Uterus (tissue), 4 donors: ENCODE measurements at places on chromosomes 5 and 9. TPM values are rescaled to one million over a fixed set of nuclear protein-coding genes. Genes with fewer than 3 reads are reported as not detected.

ELOVL7 gene
- 1.5 TPM for total RNA-seq

GRCh38 chr5:72228960-72229359, 91.1 kb downstream of the MRPS27 start:
- no peaks in the 10 kb centered on the region for H3K36me3 ChIP-seq
- DNase-seq, result no peak
- H3K27me3 ChIP-seq, result no peaks in the 10 kb centered on the region
- no peak overlapping the region for H3K4me3 ChIP-seq
- H3K4me1 ChIP-seq, result no peaks in the 10 kb centered on the region

- H3K4me1 ChIP-seq, result no peaks in the 10 kb centered on the region
- H3K36me3 ChIP-seq, result no peaks in the 10 kb centered on the region
- no peak overlapping the region for H3K27ac ChIP-seq
- H3K27me3 ChIP-seq, result no peaks in the 10 kb centered on the region
- no peak for DNase-seq
Observed at GRCh38 chr9:6109571-6109970, 94.1 kb upstream of the RANBP6 start.

C9orf153 gene
- not detected for total RNA-seq

GRCh38 chr5:58929726-58930125, 346.9 kb downstream of the RAB3C start:
- no peaks in the 10 kb centered on the region for H3K27me3 ChIP-seq
- no peaks in the 10 kb centered on the region for H3K4me1 ChIP-seq
- no peak for DNase-seq
- H3K36me3 ChIP-seq, result no peaks in the 10 kb centered on the region
- no peak overlapping the region for H3K4me3 ChIP-seq

IFNK gene
- total RNA-seq, result not detected

DNA sequence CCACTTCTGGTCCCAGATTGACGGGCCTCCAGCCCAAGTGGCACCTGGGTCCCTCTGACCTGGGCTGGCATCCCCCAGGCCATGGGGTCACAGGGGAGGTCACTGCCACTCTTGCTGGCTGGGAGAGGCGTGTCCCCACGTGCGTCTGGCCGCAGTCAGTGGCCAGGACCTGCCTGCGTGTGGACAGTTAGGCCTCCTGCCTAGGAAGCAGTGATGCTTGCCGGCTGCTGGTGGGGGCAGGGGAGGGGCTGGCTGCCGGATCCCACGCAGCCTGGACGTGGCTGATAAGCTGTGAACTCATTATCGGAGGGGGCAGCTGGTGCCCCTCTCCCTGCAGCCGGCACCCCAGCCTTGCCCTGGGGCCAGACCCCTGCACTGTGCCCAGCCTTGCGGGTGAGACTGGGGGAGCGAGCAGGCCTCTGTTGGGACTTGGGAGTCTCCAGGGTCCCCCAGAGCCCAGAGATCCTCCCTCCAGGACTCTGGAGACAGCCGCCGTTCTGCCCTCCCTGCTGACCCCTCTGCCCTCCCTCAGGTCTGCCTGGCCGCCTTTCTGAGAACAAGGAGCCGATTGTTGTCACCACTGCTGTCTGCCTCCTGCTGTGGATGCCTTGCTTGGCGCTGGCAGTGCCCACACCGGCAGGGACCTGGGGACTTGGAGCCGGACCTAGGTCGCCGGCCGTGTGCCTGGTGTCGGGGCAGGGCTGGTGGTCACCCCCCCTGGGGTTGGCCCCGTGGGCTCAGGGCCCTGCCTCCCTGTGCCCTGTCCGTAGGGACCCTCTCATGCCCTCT, 12.3 kb downstream of the RXRA start:
- peaks cover 6% of the 10 kb centered on the region for H3K4me1 ChIP-seq
- H3K27me3 ChIP-seq, result no peaks in the 10 kb centered on the region
- no peak for DNase-seq
- H3K27ac ChIP-seq, result no peak overlapping the region
- no peaks in the 10 kb centered on the region for H3K36me3 ChIP-seq

- H3K36me3 ChIP-seq, result no peaks in the 10 kb centered on the region
- H3K4me1 ChIP-seq, result no peaks in the 10 kb centered on the region
- no peak for DNase-seq
- H3K27me3 ChIP-seq, result no peaks in the 10 kb centered on the region
- H3K27ac ChIP-seq, result no peak overlapping the region
Observed at GRCh38 chr5:167696558-167697314, 594.7 kb upstream of the WWC1 start.

GLRA1 gene
- not detected for total RNA-seq

DNA sequence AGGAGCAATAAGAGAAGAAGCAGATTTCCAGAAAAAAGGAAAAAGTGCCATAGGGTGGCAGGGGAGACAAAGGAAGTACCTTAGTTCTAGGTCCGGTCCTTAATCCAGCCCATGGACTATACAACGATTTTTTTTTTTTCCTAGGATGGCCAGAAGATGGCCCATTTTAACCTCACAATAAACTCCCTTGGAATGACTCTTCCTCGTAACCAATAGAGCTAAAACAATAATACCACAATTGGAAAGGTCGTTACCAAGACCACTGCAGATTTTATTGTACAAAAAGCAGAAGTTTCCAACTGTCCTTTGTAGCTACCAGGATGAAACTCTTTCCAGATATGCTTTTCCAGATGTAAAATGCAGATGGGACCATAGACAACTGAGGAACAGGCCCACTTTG, 34.4 kb upstream of the SSBP2 start:
- H3K4me1 ChIP-seq, result peaks cover 10% of the 10 kb centered on the region
- H3K36me3 ChIP-seq, result no peaks in the 10 kb centered on the region
- no peak for DNase-seq
- H3K27ac ChIP-seq, result no peak overlapping the region

- H3K36me3 ChIP-seq, result no peaks in the 10 kb centered on the region
- no peak for DNase-seq
- no peaks in the 10 kb centered on the region for H3K27me3 ChIP-seq
Observed at GRCh38 chr5:168109441-168109840, 182.0 kb upstream of the WWC1 start.

CD180 gene
- 0.59 TPM for total RNA-seq

GRCh38 chr9:70297141-70297540, 38.4 kb downstream of the SMC5 start:
- H3K27ac ChIP-seq, result no peak overlapping the region
- H3K36me3 ChIP-seq, result no peaks in the 10 kb centered on the region
- no peak overlapping the region for H3K4me3 ChIP-seq
- H3K27me3 ChIP-seq, result no peaks in the 10 kb centered on the region
- no peak for DNase-seq

CAMSAP1 gene
- total RNA-seq, result 47.9 TPM

DNA sequence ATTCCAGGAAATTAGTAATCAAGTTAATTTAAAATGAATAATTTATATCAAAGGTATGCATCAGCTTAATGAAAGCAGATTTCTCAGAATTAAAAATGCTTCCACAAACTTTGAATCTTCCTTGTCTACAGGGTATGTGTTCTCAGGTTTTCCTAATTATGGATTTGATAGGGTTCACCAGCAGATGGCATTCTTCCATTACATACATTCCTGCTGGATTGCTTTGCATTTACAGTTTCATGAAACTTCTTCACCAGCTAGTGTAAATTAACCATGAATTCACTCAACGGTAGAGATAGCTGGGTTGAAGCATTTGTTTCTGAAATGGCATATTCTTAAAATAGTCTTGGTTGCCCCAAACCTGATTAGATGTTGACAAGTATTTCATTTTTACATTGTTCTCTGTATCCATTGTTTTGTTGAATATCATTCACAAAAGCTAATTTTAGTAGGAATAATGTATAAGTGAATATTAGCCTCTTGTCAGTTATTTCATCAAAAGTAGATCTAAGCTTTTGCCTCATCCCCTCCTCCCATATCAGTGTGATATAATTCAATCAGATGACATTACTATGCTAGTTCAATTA, 68.7 kb upstream of the WDR41 start:
- H3K4me1 ChIP-seq, result no peaks in the 10 kb centered on the region
- H3K4me3 ChIP-seq, result no peak overlapping the region
- H3K36me3 ChIP-seq, result no peaks in the 10 kb centered on the region
- DNase-seq, result no peak
- no peak overlapping the region for H3K27ac ChIP-seq
- no peaks in the 10 kb centered on the region for H3K27me3 ChIP-seq

DNA sequence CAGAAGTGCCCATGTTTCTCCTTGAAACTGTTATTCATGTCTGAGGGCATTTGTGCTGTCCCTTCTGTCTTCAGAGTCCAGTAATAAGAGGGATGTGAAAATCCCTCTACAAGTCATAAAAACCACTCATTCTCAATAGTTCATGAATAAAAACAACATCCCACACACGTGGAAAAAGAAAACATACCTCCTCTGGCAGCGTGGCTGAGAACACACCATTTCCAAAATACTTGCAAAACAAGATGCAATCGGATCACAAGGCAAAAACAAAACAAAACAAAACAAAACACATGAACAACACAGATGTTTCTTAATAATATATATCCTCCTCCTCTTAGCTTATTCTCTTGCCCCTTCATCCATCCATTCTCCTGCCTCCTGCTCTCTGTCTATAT, 71.0 kb upstream of the EQTN start:
- H3K4me3 ChIP-seq, result no peak overlapping the region
- no peaks in the 10 kb centered on the region for H3K36me3 ChIP-seq
- DNase-seq, result peak; percentile 71
- H3K27ac ChIP-seq, result peak overlapping the region; percentile 88
- no peaks in the 10 kb centered on the region for H3K27me3 ChIP-seq
- H3K4me1 ChIP-seq, result peaks cover 41% of the 10 kb centered on the region

DNA sequence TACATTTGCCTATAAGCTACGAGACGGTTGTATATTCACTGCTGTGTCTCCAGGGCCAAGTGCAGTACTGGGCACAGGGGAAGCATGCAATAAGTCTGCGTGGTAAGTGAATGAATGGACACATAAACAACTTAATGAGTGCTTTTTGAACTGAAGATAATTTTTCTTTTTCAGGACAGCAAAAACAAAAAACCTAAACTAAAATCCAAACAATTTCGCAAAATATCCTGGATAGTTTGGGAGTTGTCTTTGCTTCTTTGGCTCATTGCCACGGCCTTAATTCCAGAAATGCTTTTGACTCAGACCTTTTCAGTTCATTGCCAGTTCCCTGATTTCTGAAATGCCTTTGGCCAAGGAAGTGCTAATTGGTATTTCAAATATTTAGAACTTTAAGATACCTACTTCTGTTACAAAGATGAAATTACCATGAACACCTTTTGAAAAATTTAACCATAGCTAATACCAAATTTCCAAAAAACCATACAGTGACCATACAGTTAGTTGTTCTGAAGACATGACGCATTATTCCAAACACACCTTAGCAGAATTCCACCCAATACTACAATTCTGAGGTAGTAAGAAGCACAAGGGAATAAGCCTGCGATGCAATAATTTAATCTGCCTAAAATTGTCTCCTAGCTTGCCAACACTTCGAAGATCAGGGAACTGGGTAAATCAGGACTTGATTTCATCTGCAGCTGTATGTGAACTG, 42.8 kb downstream of the TEK start:
- DNase-seq, result no peak
- H3K36me3 ChIP-seq, result no peaks in the 10 kb centered on the region
- no peaks in the 10 kb centered on the region for H3K4me1 ChIP-seq
- H3K27ac ChIP-seq, result peak overlapping the region; percentile 59
- H3K4me3 ChIP-seq, result no peak overlapping the region

- no peaks in the 10 kb centered on the region for H3K27me3 ChIP-seq
- no peak overlapping the region for H3K4me3 ChIP-seq
- no peak overlapping the region for H3K27ac ChIP-seq
- DNase-seq, result no peak
Observed at GRCh38 chr5:30759731-30760130, 433.8 kb upstream of the CDH6 start.

DNA sequence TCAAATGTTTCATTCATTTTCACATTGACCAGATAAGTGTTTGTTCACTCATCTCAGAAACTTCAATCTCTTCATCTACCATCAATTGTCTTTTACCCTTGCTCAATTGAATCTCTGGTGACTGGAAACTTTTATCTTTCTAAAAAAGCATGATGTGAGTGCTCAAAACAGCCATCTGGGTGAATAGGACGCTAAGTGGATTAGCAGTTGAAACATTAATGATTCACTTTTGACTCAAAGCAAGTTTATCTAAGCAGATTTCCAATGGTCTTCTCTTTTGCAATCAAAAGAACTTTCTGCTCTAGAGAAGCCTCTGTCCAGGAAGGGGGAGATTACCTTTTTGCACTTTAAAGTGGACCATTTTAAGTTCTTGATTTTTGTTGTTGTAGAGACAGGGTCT, 22.2 kb downstream of the KLF4 start:
- H3K27ac ChIP-seq, result no peak overlapping the region
- no peak for DNase-seq
- H3K4me3 ChIP-seq, result no peak overlapping the region
- H3K27me3 ChIP-seq, result no peaks in the 10 kb centered on the region
- no peaks in the 10 kb centered on the region for H3K4me1 ChIP-seq
- no peaks in the 10 kb centered on the region for H3K36me3 ChIP-seq

GRCh38 chr5:110161162-110161561, 471.4 kb downstream of the MAN2A1 start:
- no peaks in the 10 kb centered on the region for H3K36me3 ChIP-seq
- H3K27ac ChIP-seq, result no peak overlapping the region
- no peaks in the 10 kb centered on the region for H3K27me3 ChIP-seq
- no peak overlapping the region for H3K4me3 ChIP-seq
- DNase-seq, result no peak
- H3K4me1 ChIP-seq, result no peaks in the 10 kb centered on the region

DNA sequence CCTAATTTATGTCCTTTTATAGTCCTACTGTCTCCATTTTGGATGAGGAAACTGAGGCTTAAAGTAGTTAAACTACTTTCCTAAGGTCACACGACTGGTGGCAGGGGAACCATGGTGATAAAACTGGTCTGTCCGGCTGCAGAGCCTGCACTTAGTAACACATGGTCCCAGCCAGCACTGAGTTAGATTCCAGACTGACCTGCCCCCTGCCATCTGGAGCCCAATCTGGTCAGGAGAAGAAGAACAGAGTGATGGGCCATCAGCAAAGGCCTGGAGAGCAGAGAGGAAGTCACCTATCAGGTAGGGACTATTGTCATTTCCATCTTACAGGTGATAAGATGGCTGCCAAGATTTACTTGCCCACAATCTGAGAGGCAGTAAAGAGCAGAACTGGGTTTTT, 86.6 kb upstream of the SLC25A48 start:
- no peaks in the 10 kb centered on the region for H3K27me3 ChIP-seq
- no peaks in the 10 kb centered on the region for H3K4me1 ChIP-seq
- no peak overlapping the region for H3K27ac ChIP-seq
- no peak overlapping the region for H3K4me3 ChIP-seq

DNA sequence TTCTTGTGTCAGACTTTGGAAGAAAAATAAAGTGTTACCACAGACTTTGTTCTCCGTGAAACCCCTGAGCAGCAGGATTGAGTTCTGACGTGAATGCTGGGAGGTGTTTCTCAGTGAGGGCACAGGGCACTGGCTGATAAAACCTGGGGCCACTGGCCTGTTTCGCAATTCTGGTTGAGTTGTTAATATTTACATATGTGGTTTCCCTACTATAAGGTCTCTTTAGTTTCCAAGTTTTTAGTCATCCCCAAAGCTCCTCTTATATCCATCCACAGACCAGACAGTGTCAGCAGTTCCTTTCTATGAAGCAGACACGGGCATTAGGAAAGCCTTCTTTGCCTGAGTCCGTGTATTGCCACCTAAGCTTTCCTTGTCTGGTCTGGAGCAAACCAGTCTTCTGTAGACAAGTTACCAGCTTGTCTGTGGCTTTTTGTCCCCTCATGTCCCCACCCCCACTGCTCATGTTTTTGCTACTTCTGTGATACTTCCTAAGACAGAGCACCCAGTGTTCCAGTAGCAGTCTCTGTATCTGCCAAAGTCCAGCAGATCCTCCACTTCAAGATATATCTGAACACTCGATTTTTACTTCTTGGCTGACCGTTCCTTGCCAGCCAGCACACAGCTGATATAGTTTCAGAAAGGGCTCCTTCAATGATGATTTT, 42.0 kb downstream of the ACO1 start:
- no peak overlapping the region for H3K27ac ChIP-seq
- no peaks in the 10 kb centered on the region for H3K27me3 ChIP-seq
- DNase-seq, result no peak
